Lower lobe of right lung (tissue), 2 donors: ENCODE measurements at places on chromosomes 1 and 21. TPM values are rescaled to one million over a fixed set of nuclear protein-coding genes. Genes with fewer than 3 reads are reported as not detected.

- DNase-seq = no peak
These were observed 21.5 kb upstream of the SMYD2 start for GRCh38 chr1:214259353-214259977.

GRCh38 chr1:39381839-39382238 is 109.6 kb upstream of the BMP8A start:
- DNase-seq = no peak

DNA sequence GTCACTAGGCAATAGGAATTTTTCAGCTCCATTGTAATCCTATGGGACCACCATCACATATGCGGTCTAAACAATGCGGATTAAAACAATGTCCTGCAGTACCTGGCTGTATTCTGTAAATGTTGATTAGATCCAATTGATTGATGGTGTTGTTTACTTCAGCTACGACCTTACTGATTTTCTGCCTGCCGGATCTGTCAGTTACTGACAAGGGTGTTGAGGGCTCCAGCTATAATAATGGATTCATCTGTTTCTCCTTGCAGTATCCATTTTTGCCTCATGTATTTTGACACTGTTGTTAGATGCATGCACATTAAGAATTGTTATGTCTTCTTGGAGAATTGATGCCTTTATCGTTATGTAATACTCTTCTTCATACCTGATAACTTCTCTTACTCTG is 39.0 kb downstream of the RAP1A start:
- DNase-seq = no peak

- no peak for DNase-seq
These were observed 14.8 kb upstream of the ZNF436 start for GRCh38 chr1:23384312-23385058.

DNA sequence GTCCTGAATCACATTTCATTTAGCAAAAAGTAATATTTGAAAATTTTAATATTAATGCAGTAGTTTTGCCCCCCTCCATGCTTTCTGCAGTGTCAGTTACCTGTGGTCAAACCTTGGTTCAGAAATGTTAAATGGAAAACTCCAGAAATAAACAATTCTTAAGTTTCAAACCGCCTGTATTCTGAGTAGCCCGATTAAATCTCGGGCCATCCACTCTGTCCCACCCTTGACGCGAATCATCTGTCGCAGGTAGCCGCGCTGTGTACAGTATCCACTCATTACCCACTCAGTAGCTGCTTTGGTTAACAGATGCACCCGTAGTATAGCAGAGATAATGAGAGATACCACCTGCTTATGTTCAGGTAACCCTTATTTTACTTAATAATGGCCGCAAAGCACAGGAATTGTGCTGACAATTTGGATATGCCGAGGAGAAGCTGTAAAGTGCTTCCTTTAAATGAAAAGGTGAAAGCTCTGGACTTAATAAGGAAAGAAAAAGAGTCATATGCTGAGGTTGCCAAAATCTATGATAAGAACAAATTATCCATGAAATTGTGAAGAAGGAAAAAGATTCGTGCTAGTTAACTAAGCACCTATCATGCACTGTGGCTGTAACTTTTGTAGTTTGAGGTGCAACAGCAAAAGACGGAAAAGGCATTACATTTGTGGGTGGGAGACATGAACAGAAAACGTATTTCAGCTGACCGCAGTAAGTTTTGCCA is 889 bp upstream of the SCYL3 start:
- DNase-seq = no peak

- DNase-seq = no peak
These were observed 1125.3 kb upstream of the ADGRL2 start for GRCh38 chr1:80675454-80675853.

DNA sequence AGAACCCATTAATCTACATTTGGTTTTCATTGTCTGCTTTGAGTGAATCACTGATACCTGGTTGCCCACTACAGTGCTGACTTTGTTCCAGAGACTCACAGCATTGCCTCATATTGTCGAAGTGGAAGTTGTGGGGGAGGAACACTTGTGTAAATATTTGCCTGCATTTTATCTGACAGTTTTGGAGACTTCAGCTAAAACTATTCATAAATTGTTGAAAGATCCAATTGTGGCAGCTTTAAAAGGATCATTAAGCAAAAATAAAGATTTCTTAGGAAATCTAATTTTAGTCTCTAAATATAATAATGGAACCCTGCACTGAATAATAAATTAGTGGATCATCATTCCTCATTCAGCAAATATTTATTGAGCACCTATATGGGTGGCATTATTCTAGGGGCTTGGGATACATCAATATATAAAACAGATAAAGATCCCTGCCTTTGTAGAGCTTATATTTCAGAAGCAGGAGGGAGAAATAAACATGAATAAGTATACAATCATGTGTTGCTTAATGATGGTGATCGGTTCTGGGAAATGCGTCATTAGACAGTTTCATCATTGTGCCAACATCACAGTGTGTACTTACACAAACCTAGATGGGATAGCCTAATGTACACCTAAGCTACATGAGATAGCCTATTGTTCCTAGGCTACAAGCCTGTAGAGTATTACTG is 73.5 kb downstream of the OSBPL9 start:
- DNase-seq = no peak

DNA sequence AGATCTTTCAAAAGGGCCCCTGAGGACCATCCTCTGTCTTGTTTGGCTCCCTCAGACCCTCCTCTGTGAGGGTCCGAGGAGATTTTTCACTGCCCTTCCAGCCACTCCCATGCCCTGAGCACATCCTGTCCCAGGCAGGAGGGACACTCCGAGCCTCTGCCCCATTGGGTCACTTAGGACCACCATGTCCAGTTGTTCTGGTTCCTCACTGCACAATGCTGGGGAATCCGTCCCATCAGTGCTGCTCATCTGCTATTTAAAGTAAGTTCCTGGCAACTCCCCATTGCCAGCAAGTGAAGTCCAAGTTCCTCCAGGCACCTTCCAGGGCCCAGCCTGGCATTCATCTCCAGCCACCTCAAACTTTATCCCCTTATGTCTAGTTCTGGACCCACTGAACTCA is 117.5 kb upstream of the GRIK3 start:
- no peak for DNase-seq

Gene SLFNL1
- total RNA-seq = 4.8 TPM

Gene PLA2G2C
- total RNA-seq = not detected

DNA sequence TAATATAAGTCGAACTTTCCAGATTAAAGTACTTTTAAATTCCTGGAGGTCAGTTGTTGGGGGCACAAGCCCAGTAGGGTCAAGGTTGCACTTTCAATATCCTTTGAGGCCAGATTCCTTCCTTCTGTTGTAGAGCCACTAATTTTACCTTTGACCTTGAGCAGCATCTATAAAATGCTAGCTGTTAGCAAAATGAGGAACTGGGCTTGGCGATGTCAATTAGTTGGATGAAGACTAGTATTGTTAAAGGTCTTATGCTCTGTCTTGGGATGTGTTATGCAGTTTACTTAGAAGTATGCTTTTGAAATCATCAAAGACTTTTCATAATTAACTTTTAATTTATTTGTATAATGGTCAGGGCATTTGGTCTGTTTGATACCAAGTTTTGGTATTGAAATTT is 425.9 kb upstream of the PROX1 start:
- DNase-seq = no peak
